ENCODE measurements at places on chromosomes 11 and 22.

GRCh38 chr22:49152939-49153770, 674.5 kb downstream of the BRD1 start:
- no peak for DNase-seq

- no peak for DNase-seq
Observed at GRCh38 chr11:122922893-122923292, 40.3 kb downstream of the JHY start.

- DNase-seq, result no peak
Observed at GRCh38 chr22:44522526-44523170, 24.6 kb upstream of the RTL6 start.

DNA sequence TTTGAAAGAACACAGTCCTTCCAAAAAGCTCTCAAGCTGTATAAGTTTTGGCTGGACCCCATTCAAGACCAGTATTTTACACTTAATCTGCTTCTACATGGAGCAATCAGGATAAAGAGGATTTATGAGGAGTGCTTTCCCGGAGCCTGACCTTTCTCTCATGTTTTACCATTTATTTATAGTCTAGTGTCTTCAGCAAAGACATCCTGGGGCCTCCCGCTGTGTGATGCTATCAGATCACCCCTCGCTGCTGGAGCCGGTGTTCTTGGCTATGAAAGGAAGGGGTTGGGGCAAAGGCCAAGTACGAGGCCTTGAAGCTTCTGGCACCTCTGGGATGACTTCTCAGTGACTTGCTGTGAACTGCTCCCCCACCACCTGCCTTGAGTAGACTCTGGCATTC, 189.6 kb downstream of the ADAMTS15 start:
- no peak for DNase-seq

GRCh38 chr11:7490535-7490934, 5.2 kb downstream of the OLFML1 start:
- no peak for DNase-seq

DNA sequence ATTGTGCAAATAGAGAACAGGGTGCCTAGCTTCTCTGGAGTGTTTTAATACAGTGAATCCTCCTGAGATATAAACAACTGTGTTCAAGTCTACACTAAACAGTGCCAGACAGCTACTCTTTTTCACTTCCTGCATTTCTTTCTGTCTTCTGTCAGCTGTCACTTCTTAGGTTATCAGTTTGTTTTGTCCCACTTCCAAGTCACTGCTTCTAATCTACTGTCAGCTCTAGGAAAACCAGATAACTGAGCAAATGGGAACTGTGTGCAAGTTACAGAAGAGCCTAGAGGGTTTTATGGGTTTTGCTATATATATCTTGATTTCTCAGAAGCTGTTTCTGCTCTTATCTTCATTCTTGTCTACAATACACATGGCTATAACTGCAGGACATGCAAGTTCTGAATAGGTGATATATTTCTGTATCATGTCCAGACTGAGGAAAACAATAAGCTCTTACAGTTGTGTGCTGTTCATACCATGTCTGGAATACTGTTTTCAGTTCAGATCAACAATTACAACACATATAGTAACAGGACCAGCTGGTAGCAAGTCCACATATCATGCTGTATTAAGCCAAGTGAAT, 5.8 kb downstream of the PITPNB start:
- DNase-seq, result peak; percentile 17

GRCh38 chr22:47121791-47122190, 359.3 kb downstream of the TBC1D22A start:
- DNase-seq, result no peak

DNA sequence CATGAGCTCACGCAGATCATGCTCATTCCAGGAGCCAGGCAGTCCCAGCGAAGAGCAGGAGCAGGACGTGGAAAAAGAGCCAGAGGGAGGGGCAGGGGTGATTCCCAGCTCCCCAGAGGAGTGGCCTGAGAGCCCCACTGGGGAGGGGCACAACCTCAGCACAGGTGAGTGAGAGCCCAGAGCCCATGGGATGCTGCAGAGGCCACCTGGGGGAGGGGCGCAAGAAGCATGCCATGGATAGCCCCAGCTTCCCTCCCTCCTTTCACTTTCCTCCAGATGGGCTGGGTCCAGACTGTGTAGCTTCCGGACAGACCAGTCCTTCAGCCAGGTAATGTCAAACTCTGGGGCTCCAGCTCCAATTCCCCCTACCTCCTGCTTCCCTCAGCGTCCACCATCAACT, 6.2 kb downstream of the SMTNL1 start:
- DNase-seq, result no peak

DNA sequence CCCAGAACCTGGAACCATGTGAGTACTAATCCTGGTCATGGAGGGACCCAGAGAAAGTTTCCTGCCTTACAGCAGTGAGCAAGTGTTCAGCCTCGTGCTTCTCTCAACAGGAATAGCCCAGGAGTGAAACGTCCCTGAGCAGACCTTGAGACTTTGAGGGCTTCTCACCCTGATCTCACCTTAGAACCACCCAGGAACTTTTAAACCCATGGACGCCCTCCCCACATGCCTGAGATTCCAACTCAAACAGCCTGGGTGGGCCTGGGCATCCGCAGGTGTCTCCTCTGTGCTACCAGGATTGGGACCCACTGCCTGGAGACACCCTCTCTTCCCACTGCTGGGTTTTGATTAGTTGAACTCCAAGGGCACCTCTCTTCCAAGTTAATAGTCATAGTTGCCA, 297.2 kb downstream of the NTM start:
- DNase-seq, result no peak

DNA sequence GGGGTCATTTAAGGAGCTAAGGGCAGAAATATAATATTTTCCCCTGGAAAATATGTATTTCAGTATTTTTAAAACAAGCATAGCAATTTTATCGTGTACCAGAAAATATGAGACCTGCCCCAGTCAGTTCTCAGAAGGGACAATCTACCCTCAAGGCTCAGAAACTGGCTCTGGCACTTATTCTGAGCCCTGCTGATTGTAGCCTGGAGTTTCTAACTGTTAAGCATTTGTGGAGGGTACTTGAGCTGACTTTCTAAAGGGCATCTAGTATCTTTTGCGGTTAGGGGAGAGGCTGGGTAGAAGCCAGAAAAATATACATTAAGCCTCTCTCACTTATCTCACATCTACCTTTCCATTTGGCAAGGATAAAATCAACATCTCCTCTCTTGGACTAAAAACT, 71.3 kb upstream of the FSHB start:
- no peak for DNase-seq

DNA sequence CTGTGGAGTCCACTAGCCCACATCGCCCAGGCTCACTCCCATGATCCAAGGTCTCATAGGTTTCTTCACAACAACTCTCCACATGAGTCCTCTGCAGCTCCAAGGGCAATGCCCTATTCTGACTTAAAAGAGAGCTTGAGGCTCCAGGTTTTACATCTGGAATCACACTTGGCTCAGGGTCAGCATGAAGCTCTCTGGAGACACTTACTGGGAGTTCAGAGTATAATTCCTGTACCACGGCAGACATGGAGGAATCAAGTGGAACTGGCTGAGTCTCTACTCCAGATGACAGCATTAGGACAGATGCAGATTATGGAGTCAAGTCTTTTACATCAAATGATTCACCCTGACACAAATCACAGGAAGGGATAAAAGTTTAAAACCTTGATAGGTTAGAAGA, 11.4 kb downstream of the PRR14L start:
- no peak for DNase-seq

DNA sequence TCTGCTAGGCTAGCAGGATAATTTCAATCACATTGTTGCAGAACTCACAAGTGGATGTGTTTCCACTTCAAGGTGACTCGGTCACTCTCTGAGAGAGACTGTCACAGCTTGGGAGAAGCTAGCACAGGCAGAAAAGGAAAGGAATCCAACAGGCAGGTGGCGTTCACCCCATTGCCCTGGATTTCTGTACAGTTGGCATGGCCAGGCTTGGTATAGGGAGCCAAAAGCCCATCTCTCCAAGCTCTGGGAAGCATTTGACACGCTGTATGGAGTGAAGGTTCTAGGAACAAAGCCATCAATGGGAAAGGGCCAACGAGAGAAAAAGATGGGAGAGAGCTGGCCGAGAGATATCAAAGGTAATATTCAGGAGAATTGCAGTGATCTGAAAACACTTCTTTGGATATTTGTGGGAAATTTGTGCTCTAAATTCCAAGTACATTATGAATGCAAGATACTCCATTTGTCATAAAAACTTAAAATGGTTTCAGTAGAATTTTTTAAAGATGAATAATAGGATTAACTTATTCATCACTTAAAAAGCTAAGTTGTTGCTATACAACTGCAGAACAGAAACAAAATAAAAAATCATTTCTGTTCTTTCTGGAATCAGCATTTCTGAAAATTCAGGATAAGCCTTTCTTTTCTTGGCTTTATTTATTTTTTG, 223.5 kb upstream of the NTM start:
- DNase-seq, result no peak

GRCh38 chr11:41660585-41660984, 201.1 kb upstream of the LRRC4C start:
- no peak for DNase-seq

DNA sequence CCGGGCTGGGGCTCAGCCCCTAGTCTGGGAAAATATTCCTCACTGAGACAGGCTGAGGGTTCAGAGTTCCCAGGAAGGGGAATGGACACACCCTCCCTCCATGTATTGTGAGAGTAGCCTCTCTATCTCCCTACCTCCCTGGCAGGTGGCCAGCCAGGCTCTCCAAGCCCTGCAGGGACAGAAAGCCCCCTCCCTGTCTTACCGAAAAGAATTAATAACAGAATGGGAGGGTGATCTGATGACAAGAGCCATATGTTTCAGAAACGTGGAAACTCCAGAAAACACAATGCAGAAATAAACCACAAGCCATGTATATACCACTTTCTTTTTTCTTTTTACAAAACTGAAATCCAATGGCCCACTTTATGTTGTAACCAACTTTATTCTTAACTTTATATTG, 140.0 kb downstream of the CHST1 start:
- no peak for DNase-seq

DNA sequence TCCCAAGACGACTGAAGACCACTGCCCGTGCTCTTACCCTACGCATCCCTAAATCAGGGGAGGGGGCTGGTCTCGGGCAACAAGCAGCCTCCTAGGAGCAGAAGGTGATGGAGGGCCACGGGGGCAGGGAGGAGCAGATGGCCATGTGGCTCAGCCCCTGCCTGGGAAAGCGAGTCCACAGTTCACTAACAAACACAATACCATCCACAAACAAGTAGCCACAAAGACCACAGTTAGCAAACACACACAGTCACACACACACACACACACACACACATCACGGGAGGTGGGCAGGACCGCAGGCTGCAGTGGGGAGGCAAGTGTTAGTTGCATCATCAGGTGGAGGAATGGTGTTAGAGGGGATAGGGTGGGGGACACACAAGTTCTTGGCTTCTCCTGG, 13.2 kb upstream of the FXYD2 start:
- no peak for DNase-seq

GRCh38 chr11:9210224-9210921, 54.8 kb downstream of the DENND5A start:
- no peak for DNase-seq

DNA sequence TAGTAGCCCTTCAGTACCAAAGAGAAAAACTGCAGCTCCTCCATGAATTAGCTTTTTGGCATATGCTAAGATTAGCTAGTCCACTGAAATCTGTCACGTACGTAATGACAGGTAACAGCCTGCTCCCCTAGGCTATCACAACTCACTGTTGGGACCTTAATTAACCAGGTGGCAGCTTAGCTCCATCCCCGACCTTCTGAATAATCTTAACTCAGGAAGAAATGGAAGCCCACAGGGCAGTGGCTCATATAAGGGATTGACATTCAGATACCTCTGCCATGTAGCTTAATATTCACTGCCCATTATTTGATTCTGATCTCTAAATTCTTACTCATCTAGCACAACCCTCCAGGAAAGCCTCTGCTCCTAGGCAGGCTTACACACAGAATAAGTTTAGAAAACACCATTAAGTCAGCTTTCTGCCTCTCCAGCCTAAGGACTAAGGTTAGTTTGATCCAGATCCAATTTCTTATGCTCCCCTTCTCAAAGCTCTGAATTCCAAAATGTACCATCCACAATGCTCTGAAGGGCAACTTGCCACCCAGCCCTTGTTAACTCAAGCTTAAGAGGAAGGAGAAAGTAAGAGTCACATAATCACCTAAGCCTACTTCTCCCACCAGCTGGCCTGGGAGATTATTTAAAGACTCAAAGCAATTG, 5.0 kb downstream of the HSPA8 start:
- no peak for DNase-seq

DNA sequence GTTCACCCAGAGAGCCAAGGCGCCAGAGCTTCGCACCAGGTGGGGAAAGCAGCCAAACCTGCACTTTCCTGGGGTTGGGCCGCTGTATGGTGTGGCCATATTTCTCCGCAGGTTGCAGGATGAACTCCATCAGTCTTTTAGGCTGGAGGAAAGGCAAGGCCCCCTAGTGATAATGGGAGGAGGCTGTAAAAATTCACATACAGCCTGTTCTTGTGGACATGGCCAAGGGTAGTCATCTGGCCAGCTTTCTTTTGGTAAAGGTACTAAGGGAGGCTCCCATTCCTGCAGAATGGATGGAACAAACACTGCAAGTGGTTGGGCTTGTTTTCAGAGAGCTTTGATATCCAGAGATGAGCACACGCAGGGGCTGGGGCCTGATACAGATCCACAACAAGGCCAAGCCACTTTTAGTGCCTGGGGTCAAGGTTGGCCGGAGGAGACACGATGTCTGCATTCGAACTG, 29.6 kb downstream of the C22orf31 start:
- no peak for DNase-seq

- peak; percentile 23 for DNase-seq
Observed at GRCh38 chr11:12827929-12828812, 153.9 kb downstream of the TEAD1 start.

- DNase-seq, result no peak
Observed at GRCh38 chr11:100578831-100579311, 108.2 kb upstream of the ARHGAP42 start.

DNA sequence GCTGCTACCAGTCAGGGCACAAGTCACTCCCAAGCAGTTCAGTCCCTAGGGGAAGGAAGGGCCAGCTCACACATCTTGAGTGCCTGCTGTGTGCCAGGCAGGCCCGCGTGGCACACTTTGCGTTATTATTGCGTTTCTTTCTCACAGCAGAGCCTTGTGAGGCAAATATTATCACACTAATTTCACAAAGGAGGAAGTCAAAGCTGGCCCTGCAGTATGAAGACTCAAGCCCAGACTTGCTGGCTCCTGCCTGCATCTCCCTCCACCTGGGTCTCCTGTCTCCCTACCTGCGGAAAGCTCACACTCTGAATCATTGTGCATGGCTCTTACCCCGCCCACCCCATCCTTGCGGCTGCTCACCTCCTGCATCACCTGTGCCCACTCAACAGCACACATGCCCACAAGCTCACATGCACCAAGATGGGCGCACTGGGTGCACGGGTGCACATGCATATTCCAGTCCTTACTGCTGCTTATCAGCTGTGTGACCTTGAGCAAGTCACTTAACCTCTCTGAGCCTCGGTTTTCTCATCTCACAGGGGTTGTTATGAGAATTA, 31.7 kb upstream of the P2RY2 start:
- no peak for DNase-seq

- DNase-seq, result peak; percentile 66
Observed at GRCh38 chr11:62611705-62612365, 740 bp downstream of the EML3 start.

- no peak for DNase-seq
Observed at GRCh38 chr11:125842321-125842948, 9.3 kb downstream of the PATE4 start.

DNA sequence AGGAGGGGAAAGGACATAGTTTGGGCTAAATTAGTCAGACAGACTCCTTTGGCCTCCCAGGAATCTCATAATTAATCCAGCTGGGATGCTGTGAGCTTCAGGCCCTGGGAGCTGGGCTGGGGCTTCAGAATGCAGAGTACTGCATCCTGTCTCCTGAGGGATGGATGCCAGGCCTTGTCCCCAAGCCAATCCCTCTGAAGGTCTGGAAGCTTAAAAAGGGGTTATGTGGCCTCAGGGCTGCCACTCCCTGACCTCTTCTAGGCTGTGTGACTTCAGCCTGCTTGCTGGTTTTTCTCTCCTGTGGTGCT, 6.9 kb upstream of the LRRC32 start:
- no peak for DNase-seq
